ENCODE measurements at places on chromosomes 11 and 22.
A peak's percentile ranks its signal among the peaks of the same experiment; 100 is the strongest.

DNA sequence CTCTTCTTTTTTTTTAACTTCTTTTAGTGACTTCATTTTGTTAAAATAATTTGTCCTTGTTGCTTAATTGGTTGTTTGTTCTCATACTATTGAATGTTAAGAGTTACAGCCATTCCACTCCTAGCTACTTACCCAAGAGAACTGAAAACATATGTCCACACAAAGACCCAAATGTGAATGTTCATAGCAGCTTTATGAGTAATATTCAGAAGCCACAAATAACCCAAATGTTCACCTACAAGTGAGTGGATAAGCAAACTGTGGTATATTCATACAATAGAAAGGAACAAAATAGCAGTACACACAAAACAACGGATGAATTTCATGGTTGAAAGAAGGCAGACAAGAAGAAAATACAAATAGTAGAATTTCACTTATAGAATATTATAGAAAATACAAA lies 1.4 kb upstream of the OR4D11 start:
- DNase-seq, result no peak

- no peak for DNase-seq
Observed at GRCh38 chr22:30717331-30717921, 22.8 kb downstream of the OSBP2 start.

- DNase-seq, result no peak
Observed at GRCh38 chr11:125559888-125560287, 9.4 kb upstream of the EI24 start.

- DNase-seq, result no peak
Observed at GRCh38 chr11:7595016-7595866, 78.1 kb downstream of the CYB5R2 start.

- peak; percentile 64 for DNase-seq
Observed at GRCh38 chr22:42648368-42649245, 585 bp downstream of the CYB5R3 start.

- no peak for DNase-seq
Observed at GRCh38 chr11:83158965-83159901, 2.3 kb downstream of the PCF11 start.

- DNase-seq, result no peak
Observed at GRCh38 chr11:61732705-61733104, 19.7 kb upstream of the MYRF start.

- DNase-seq, result no peak
Observed at GRCh38 chr22:24731761-24732160, 42.8 kb downstream of the PIWIL3 start.

DNA sequence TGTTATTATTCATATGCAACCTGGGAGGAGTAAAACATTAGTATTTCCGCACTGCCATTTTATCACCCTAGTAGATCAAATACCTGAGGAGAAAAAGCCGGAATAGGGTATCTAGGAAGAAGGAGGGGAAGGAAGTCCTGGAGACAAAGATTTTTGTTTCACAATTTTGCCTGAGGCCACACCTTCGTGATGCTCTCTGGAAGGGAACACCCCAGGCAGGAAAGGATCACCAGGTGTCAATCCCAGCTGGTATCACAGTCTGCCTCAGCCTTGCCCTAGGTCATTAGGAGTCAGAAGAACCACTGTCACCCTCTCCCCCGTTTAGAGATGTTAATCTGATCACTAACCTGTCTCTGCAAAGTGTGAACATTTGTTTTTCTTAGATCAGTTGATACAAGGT lies 35.4 kb upstream of the IGSF9B start:
- DNase-seq, result no peak

DNA sequence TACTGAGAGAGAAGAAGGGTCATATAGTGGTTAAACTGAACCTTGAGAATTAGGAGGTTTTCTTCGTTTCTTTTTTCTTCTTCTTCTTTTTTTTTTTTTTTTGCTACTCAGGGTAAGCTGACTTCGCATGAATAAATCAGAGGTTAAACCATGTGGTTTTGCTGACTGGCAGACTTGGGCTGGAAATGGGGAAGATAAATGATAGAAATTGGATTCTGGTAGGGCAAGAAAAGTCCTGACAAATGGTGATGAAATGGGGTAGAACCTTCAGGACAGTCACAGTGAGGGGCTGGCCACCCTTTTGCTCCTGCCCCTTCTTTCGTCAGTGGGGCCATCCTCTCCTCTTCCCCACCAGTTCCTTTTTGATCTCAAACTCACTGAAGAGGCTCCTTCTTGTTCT lies 1.6 kb upstream of the SWAP70 start:
- DNase-seq, result no peak

DNA sequence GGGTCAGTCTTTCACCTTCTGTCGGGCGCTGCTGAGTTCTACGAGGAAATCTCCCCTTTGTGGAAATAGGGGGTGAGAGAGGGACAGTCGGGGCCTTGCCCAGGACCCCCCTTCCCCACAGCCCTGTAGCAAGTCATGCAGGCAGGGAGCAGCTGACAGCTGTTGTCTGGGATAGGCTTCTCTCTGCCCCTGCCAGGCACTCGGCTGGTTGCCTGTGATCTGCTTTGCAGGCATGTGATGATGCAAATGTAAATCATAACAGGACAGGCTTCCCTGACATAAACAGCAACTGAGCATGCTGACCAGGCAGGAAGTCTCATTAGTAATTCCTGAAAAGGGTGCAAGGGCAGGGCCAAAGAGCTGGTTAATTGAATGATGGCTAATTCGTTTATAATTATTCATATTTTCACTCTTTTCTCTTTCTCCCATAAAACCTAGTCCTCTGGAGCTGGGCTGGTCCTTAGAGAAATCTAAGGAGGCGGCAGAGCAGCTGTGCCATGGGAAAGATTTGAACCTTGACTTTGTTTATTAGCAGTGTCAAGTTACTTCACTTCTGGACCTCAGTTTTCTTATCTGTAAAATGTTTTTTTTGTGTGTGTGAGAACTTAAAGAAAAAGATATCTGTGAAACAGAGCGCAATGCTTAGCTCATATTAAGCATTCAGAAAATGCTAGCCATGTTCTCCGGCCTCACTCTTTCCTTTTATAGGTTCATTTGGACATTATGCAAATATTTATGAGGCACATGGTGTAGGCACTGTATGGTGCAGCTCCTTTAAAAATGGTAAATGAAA lies 129.7 kb downstream of the LDLRAD3 start:
- peak; percentile 42 for DNase-seq

- DNase-seq, result no peak
Observed at GRCh38 chr11:7115780-7116179, 27.0 kb downstream of the RBMXL2 start.

GRCh38 chr11:13691286-13691899 lies 22.9 kb downstream of the FAR1 start:
- DNase-seq, result no peak

- no peak for DNase-seq
Observed at GRCh38 chr22:17576470-17576869, 13.2 kb downstream of the SLC25A18 start.

DNA sequence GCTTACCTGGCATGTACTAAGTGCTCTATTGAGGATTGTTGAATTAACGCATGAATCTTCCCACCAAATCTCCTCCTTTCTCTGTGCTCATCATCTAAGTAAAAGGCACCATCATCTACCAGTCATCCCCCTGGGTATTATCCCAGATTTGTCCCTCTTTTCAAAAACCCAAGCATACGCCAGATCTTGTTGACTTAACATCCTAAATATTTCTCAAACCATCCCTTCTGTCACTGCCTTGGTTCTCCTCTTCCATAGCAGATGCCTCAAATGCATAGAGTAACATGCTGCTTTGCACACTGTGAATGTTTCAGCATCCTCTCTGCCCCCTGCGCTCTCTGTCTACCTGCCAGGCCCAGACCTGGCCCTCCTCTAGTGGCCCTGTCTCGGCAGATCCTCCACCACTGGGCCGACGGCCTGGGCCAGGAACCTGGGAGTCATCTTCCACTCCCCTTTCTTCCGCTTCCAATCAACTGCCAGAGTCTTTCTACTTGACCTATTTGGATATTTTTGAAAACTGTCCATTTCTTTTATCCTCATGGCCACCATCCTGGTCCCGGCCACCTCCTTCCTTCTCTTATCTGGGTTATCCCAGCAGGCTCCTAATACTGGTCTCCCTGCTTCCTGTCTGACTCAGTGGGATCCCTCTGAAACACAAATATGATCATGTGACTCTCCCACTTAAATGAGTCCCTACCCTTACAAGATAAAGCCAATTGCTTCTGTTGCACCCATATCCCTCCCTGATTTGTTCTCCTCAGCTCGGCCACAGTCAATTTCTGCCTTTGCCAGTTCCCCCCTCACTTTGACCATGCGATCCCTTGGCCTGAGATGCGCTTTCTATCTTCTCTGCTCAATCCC lies 3.4 kb upstream of the TAB1 start:
- DNase-seq, result no peak

GRCh38 chr11:15629690-15630321 lies 515.1 kb downstream of the INSC start:
- DNase-seq, result peak; percentile 27

- DNase-seq, result no peak
Observed at GRCh38 chr11:13073119-13073981, 64.2 kb downstream of the RASSF10 start.

- DNase-seq, result no peak
Observed at GRCh38 chr11:109940816-109941215, 152.4 kb upstream of the ZC3H12C start.

- DNase-seq, result no peak
Observed at GRCh38 chr11:1531449-1532013, 40.5 kb downstream of the DUSP8 start.

- DNase-seq, result no peak
Observed at GRCh38 chr22:29344137-29344536, 28.6 kb upstream of the RASL10A start.

DNA sequence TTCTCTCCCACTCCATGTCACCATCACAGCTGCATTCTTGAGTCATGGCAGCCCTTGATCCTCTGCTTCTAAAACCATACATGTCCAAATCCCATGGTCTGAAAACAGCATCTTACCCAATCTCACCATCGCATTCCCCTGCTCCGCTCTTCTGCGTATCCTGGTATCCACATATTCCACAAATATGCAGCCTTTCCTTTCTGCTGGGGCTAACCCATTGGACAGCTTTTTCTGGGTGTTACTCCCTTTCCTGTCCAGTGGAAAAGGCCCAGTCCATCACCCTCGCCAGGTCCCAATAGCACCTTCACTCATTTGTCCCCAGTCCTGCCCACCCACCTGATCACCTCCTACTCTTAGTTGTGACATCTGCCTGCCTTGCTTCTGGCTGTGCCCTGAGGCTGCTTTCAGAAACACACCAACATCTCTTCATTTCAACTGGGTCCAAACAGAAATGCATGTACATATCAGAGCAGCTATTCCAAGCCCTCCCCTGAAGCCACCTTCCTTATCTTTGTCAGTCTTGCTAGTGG lies 237.6 kb upstream of the TBCEL start:
- DNase-seq, result no peak

DNA sequence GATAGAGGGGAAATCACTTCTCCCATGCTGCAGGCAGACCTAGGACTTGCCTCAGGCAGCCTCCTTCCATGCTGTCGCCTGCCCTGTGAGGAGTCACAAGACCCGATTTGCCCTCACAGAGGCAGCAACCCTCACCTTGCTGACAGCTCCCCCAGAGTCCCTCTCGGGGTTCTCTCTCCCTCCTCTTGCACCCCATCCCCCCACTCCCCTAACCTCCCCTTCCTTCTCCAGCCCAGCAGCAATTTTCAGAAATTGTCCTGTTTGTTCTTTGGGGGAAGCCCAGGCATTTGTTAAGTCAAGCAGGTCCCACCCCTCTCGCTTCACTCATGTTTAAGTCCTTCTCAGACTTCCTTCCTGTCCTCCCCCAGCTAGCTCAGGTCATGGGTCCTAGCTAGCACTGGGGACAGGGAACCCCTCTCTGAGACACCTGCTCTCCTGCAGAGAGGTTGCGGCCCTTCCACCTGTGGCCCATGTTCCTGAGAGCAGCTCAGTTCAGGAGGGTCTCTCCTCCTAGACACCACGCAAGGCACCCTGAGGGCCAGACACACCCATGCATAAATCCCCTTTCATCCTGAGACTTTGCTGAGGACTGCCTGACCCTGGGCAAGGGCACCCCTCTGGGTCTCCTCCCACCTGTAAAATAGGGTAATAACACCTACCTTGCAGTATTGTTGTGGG lies 6.3 kb upstream of the FXYD2 start:
- no peak for DNase-seq

DNA sequence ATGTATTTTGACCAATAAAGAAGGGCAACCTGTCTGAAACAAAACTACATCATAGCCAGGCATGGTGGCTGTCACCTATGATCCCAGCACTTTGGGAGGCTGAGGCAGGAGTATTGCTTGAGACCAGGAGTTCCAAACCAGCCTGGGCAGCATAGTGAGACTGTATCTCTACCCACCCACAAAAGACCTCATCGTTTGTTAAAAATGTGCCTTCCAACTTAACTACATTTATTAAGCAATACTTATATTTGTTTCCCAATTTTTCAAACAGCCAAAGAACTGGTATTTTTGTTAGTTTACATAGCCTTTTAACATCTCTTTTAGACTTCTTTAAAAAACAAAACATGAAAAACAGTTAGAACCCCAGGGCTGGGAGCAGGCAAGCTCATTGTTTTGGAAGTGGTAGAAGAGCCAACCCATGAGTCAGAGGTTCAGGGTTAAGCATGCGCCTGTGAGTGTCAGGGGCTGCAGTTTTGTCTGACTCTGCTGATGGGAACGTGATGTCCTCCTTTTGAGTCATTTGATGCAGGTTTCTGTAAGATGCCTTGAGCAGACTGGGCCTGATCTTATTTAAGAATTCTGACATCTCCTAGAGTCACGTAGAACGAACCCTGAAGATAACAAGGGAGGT lies 53.9 kb upstream of the CRTAM start:
- DNase-seq, result no peak

DNA sequence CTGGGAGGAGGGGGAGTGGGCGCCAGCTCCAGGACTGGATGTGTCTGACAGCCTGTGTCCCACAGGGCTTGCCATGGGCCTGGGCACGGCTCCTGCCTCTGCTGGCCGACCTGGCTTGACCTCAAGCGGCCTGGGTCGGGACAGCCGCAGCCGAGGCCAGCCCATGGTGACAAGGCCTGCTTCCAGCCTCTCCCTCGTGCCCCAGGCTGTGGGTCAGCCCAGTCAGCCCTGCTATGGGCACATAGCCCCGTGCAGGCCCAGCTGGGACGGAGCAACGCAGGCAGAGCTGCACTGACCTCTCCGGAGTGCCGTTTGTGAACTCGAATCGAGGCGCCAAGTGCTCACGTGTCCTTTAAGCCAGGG lies 17.9 kb downstream of the OSBPL5 start:
- no peak for DNase-seq

- DNase-seq, result no peak
Observed at GRCh38 chr22:46355996-46356471, 20.5 kb downstream of the TRMU start.

- peak; percentile 54 for DNase-seq
Observed at GRCh38 chr11:66639066-66639813, 737 bp downstream of the RBM4 start.

DNA sequence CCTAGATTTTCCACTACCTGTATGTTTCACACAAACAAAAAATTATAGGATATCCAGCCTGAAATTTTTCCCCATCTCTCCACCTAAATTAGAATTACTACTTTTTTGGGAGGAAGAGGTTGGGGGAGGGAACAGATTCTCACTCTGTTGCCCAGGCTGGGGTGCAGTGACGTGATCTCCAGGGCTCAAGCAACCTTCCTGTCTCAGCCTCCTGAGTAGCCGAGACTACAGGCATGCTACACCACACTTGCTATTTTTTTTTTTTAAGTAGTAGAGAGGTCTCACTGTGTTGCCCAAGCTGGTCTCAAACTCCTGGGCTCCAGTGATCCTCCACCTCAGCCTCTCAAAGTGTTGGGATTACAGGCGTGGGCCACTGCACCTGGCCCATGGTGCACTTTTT lies 9.5 kb downstream of the JAML start:
- DNase-seq, result no peak

Measured in hematopoietic multipotent progenitor cell treated with erythropoietin and hydrocortisone succinate and interleukin-3 and kit ligand, for 8 days (in vitro differentiated cells).